ENCODE measurements at places on chromosomes 4 and X.

GRCh38 chr4:174053895-174054294 is 229.6 kb downstream of the FBXO8 start:
- DNase-seq = no peak

DNA sequence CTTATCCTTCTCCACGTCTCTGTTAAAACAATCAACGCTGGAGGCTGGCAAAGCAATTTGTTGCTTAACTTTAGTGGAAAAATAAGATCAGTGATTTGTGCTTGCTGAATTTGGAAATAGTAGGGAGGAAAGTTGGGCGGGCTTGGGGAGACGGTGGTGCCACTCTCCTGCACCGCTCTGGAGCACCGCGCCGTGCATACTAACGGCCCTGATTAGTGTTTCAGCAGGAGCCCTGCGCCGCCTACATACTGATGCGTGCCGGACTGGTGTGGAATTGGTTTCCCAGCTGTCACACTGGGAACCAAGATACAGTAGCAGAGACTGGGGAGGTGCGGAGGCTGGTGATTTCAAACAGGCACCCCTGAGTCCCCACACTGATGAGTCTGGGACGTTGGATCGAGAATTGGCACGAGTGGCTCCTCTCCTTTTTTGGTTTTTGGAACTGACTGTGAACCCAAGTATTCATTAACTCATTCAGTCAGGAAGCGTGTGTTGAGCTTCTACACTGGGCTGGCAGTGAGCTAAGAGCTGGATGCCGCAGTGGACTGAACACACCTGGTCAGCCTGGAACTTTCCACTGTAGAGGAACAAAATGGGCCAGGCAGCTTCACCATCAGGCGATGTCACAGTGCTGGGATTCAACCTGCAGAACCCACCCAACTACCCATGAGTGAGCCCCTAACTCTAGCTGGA is 29.0 kb upstream of the PSAPL1 start:
- no peak for DNase-seq

- no peak for DNase-seq
Measured at GRCh38 chr4:74570095-74570494, 125.2 kb downstream of the AREG start.

- DNase-seq = no peak
Measured at GRCh38 chrX:40871385-40872082, 136.2 kb upstream of the MED14 start.

DNA sequence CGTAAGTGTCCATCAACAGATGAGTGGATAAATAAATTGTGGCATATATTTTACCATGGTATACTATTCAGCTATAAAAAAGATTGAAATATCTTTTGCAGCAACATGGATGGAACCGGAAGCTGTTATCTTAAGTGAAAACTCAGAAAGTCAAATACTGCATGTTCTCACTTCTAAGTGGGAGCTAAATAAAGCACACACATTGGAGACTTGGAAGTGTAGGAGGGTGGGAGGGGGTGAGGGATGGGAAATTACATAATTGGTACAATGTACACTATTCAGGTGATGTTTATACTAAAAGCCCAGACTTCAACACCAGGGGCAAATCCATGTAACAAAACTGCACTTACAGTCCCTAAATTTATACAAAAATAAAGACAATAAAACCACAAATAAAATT is 72.6 kb upstream of the SPRY1 start:
- no peak for DNase-seq

GRCh38 chr4:90950385-90950841 is 823.2 kb downstream of the CCSER1 start:
- no peak for DNase-seq

DNA sequence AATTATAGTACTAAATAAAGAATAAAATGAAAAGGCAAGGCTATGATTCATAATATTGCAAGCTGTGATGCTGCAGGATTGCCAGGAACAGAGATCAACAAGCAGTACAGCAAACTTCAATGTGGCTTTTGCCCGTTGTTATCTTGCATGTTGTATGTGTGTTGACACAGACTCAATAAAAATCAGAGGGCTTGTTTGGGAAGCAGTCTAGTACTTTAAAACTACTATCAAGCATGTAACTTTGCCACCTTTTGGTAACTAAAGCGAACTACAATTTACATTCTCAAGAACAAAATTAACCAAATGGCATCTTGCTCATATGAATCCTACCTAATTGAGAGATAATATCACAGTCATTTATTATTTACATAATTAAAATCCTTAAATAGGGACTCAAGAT is 79.8 kb upstream of the GPM6A start:
- no peak for DNase-seq

GRCh38 chr4:99655308-99656081 is 2.1 kb downstream of the C4orf54 start:
- no peak for DNase-seq

GRCh38 chr4:38455092-38455862 is 208.7 kb upstream of the KLF3 start:
- no peak for DNase-seq

- DNase-seq = no peak
Measured at GRCh38 chrX:38326086-38326485, 1.2 kb downstream of the RPGR start.

DNA sequence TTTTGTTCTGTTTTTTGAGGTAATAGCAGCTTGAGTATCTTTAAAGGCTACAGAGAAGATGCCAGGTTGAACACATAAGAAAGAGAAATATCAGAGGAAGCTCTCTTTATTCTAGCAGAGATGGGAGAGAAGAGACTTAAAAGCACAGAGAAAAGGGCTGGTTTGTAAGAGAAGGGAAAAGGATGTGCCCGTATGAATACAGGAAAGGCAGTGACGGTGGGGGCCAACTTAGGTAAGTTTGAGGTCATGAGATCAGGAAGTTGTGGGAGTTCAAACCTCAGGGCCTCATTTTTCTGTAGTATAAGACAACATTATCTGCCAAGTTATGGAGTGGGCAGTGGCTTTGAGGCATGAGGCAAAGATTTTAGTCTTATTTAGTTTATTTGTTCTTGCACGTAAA is 121.3 kb upstream of the S100G start:
- no peak for DNase-seq

GRCh38 chrX:22325096-22325495 is 52.4 kb downstream of the CBLL2 start:
- no peak for DNase-seq

DNA sequence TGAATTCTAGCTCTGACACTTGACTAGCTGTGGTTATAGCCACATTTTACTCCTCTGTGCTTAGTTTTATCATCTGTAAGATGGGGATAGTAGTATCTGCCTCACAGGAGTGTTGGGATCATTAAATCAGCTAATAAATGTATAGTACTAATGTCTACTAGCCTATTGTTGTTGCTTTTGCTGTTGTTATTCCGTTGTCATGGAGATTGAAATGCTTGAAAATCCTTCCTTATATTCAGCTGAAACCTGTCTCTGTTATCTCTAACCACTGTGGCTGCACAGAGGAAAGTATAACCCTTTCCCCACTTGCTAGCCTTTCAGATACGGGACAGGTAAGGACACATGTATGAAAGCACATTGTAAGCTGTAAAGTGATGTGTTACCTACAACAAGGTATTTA is 33.9 kb downstream of the CLCN5 start:
- no peak for DNase-seq

- no peak for DNase-seq
Measured at GRCh38 chr4:78357122-78357521, 194.4 kb upstream of the ANXA3 start.

GRCh38 chrX:136963973-136964372 is 69.8 kb downstream of the GPR101 start:
- no peak for DNase-seq

DNA sequence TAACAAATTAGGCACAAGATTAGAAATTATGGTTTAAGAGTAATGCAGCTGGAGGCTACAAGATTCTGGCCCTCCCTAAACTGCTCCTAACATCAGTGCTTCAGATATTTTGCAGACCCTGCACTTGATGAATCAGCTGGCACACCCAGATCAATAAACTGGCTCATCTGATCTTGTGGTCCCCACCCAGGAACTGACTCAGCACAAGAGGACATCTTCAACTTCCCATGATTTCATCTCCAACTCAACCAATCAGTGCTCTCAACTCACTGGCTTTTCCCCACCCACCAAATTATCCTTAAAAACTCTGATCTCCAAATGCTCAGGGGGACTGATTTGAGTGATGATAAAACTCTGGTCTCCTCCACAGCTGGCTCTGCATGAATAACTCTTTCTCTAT is 21.7 kb upstream of the TMEM33 start:
- DNase-seq = no peak

DNA sequence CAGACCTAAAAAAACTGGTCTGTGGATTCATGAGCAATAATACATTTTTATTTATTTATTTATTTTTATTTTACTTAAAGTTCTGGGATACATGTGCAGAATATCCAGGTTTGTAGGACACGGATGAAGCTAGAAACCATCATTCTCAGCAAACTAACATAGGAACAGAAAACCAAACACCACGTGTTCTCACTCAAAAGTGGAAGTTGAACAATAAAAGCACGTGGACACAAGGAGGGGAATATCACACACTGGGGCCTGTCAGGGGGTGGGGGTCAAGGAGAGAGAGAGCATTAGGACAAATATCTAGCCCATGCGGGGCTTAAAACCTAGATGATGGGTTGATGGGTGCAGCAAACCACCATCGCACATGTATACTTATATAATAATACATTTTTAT is 705.9 kb downstream of the RAB28 start:
- no peak for DNase-seq

- no peak for DNase-seq
Measured at GRCh38 chr4:118352843-118353533, at the start of gene PRSS12. TSS of gene PRSS12 (minus strand) at chr4:118353003. CDS start at chr4:118352720, 283 bp downstream.

DNA sequence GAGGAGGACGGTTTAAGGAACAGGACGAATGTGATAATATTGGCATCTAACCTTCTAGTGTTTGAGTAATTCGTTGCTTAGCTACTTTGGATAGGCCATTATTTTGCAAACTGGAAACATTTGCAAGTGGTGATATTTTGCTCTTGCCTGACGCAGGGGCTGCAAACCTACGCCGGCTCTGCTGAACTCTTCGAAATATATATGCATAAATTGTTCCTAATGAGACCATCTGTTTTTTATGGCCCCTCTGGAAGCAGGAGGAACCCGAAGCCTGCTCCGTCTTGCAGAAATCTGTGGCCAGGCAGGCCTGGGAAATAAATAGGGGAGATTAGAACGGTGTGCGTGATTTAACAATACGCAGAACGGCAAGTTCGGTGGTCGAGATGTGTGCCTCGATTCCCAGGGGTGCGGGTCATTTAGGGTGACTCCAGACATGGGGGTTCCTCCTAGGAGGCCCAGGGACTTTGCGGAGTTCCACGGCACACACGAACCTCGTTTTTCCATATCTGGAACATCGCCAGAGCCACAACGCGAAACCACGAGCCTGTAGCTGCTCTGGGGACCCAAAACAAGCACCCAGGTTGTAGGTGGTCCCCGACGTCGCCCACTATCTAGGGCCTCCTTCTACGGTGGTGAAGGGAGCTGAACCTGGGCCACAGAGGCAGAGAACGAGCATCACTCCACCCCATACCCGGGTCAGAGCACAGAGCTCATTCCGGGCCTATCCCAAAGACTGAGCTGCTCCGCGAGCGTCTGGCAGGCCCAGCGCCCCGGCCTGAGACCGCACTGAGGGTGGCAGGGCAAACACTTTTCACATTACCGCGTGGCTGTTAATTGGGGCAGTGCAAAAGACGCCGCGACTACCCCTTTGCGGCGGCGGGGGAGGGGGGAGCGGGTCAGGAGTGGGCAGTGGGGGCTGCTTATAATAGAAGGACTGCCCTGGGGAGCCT is 89.7 kb downstream of the BCOR start:
- DNase-seq = no peak

- no peak for DNase-seq
Measured at GRCh38 chr4:135770505-135770904, 1568.9 kb upstream of the PABPC4L start.

GRCh38 chrX:13094828-13095341 is 50.5 kb upstream of the FAM9C start:
- no peak for DNase-seq

DNA sequence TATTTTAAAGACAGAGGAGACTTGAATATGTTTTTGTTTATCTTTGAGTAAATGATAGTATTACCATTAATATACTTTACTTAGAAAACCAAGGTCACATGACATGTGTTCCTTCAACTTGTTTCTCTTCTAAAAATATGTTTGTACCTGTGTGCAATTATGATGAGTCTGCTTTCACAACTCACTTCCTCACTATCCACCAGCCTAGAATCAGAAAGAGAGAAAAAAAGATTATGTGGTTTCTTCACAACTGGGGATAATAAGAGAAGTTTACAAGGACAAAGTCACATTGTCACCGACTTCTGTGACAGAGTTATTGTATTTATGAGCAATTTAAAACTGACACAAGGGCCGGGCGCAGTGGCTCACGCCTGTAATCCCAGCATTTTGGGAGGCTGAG is 1112.1 kb downstream of the RPA4 start:
- no peak for DNase-seq

DNA sequence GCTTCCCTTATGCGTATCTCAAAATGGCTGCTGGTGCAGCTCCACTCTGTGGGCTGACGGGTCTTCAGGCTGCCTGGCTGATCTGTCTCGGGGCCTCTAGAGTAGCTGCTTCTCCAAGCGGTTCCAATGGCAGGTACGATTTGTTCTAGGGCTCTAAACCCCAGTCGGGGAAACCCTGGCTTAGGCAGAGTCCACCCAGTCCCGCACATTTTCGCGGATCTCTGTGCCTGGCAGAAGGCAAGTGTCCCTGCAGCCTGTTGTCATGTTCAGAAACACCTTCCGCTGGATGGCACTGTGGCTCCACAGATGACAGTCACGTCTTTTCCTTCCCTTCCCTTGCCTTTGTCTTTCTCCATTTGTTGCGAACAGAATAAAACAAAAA is 54.4 kb downstream of the NBDY start:
- DNase-seq = no peak

- no peak for DNase-seq
Measured at GRCh38 chr4:187378441-187378840, 617.1 kb upstream of the ZFP42 start.

GRCh38 chr4:145781351-145781750 is 101.4 kb downstream of the C4orf51 start:
- DNase-seq = no peak

DNA sequence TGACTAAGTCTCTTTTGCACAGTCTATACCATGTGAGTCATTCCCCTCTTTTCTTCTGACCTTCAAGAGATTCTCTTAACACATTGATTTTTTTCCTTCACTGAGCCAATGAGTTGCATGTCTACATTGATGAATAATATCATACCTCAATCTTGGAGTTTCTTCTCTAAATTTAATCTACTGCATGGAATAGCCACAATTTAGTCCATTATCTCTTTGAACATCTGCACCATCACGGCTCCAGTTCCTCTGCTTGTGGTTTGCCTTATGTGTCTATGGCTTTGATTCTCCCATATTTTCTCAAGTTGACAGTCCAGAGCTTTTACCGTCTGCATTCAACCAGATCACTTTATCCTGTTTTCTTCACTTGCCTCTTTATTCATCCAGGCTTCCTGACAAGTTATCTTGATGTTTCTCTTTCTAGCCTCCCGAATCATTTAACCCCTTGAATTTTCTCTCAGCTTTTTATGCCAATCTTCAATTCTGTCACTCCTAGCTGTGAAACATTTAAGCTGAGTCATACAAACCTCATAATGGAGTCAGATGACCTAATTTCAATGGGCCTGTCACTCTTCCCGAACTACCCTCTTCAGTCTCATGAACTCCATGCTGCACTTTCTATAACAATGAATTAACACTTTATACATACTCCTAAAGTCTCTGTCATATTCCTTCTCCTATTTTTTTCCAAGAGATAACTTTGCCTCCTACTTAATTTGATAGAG is 222.3 kb downstream of the CPE start:
- DNase-seq = no peak

GRCh38 chr4:186781032-186781917 is 57.6 kb upstream of the FAT1 start:
- DNase-seq = no peak

All from stimulated activated CD8-positive, alpha-beta memory T cell treated with anti-CD3 and anti-CD28 coated beads, Interleukin-12 subunit alpha, Interleukin-12 subunit beta, amount 100 ng/mL, for 1 hour (primary cell).